ENCODE measurements at places on chromosomes 7 and 10. TPM values are rescaled to one million over a fixed set of nuclear protein-coding genes. Genes with fewer than 3 reads are reported as not detected.

FRAT2 gene
- 5.6 TPM for total RNA-seq

AKR1D1 gene
- not detected for total RNA-seq

CXCL12 gene
- total RNA-seq, result not detected

FAM241B gene
- 12.3 TPM for total RNA-seq

MKX gene
- 0.38 TPM for total RNA-seq

AMPH gene
- 0.07 TPM for total RNA-seq

MYPN gene
- total RNA-seq, result not detected

CPA1 gene
- not detected for total RNA-seq

DNA sequence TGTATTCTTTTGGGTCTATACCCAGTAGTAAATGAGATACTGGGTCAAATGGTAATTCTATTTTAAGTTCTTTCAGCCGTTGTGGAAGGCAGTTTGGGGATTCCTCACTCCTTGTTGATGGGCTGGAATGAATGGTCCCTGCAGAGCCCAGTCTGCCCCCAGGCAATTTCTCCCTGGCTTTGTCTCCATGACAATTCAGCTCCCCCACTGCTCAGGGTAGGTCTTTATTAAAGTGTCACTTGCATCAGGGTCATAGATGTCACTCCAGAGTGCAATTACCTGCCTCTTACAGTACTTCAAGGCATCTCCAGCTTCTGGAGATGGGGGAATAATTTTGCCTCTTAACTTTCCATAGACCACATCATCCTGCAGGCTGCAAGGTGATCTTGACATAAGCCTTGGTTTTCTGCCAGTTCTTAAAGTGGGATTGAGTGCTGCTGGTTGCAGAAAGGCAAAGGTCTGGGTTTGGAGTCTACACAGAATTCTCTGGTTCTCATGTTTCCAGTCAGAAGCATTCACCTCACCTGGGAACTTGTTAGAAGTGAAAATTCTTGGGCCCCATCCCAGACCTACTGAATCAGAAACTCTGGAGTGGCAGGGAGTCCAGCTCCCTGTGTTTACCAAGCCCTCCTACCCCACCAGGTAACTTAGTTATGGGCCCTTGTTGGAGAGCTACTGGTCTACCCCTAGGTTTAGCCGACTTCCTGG, 442.4 kb downstream of the GALNT17 start:
- no peaks in the 10 kb centered on the region for H3K36me3 ChIP-seq
- H3K4me1 ChIP-seq, result no peaks in the 10 kb centered on the region
- H3K27ac ChIP-seq, result no peak overlapping the region
- H3K4me3 ChIP-seq, result no peak overlapping the region
- no peaks in the 10 kb centered on the region for H3K27me3 ChIP-seq
- no peak for DNase-seq

GRCh38 chr7:28980451-28981160, 22.5 kb upstream of the TRIL start:
- H3K36me3 ChIP-seq, result no peaks in the 10 kb centered on the region
- no peak overlapping the region for H3K27ac ChIP-seq
- H3K4me1 ChIP-seq, result no peaks in the 10 kb centered on the region
- no peak for DNase-seq

DNA sequence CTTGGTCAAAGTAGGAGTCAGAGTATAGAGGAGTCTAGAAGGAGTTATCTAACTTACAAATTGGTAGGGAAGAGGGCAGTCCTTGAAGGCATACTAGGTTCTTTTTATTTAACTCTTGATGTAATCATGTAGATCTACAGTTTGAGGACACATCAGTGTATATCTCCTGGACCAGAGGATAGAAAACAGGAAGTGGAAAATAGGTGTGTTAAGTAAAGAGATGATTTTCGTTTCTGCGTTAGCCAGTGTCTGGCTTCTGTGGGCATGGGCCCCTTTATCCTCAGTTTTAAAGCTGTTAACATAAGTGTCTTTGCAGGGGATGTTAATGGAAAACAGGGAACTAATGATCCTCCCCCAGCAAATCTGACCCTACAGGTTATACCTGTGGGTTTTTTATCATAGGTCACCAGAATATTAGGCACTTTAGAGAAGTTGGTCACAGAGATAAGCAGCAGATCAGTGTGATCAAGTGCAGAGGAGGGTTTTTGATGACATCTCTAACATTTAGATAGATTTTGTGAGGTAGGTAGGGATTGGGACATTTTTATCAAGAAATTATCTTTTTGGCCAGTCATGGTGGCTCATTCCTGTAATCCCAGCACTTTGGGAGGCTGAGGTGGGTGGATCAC, 58.6 kb upstream of the PRSS1 start:
- no peak overlapping the region for H3K4me3 ChIP-seq
- peak overlapping the region; percentile 56 for H3K27ac ChIP-seq
- no peaks in the 10 kb centered on the region for H3K27me3 ChIP-seq
- DNase-seq, result no peak

- no peak overlapping the region for H3K4me3 ChIP-seq
- DNase-seq, result peak; percentile 26
- H3K36me3 ChIP-seq, result no peaks in the 10 kb centered on the region
- H3K27ac ChIP-seq, result no peak overlapping the region
Observed at GRCh38 chr7:3162289-3162688, 118.6 kb upstream of the CARD11 start.

DNA sequence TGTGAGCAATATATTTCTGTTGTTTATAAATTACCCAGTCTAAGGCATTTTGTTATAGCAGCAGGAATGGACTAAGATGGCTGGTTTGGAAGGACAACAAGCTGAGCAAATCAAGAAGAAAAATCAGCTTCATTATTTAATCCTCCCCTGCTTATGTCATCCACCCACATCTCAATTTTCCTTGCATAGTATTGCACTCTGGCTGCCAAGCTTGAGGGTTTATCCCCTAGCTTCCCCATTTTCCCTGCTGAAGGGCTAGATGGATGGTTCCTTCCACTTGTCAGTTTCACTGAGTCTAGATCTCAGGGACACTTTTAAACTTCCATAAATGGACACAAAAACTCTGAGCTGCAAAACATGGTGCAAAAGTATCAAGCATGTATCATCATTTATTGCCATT, 75.2 kb upstream of the LAMB4 start:
- no peak overlapping the region for H3K27ac ChIP-seq
- H3K27me3 ChIP-seq, result no peaks in the 10 kb centered on the region
- H3K36me3 ChIP-seq, result no peaks in the 10 kb centered on the region
- no peak for DNase-seq

DNA sequence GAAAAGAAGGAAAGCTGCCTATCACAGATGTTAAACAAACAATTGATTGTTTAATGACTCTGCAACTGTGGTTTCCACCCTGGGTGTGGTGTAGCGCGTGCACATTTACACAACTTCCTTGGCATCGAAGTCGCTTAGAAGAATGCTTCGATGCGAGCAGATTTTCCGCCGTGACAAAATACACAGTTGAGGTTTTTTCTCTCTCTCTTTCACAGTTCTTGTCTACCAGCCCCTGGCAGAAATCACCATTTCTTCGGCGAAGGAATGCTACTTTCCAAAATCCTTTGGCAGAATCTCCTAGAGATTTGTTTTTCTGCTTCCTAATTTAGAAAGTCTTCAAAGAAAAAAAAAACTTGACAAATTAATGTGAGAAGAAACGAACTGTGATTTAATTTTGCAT, 70.7 kb upstream of the C1QL3 start:
- DNase-seq, result no peak
- no peak overlapping the region for H3K4me3 ChIP-seq
- peaks cover 48% of the 10 kb centered on the region for H3K36me3 ChIP-seq
- no peak overlapping the region for H3K27ac ChIP-seq

GRCh38 chr10:119801176-119801575, 71.5 kb downstream of the MCMBP start:
- no peaks in the 10 kb centered on the region for H3K27me3 ChIP-seq
- no peak overlapping the region for H3K27ac ChIP-seq
- H3K4me3 ChIP-seq, result no peak overlapping the region
- DNase-seq, result no peak

All from activated naive CD4-positive, alpha-beta T cell treated with anti-CD3 and anti-CD28 coated beads for 36 hours (primary cell).